ENCODE measurements at places on chromosomes 4 and X.

DNA sequence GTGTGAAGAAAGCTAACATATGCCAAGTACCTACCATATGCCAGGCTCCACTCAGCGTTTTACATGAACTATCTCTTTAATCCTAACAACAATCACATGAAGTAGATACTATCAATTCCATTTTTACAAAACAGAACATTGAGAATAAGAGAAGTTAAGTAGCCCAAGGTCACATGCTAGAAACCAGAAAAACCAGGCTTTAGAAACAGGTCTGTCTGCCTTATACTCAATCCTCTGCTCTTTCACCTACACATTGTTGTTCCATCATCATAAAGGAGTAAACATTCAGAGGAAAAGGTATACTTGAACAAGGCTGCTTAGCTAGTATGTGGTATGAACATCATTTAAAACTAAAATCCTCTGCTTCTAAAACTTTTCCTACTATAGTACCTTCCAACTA is 42.1 kb downstream of the WDFY3 start:
- no peak for DNase-seq

DNA sequence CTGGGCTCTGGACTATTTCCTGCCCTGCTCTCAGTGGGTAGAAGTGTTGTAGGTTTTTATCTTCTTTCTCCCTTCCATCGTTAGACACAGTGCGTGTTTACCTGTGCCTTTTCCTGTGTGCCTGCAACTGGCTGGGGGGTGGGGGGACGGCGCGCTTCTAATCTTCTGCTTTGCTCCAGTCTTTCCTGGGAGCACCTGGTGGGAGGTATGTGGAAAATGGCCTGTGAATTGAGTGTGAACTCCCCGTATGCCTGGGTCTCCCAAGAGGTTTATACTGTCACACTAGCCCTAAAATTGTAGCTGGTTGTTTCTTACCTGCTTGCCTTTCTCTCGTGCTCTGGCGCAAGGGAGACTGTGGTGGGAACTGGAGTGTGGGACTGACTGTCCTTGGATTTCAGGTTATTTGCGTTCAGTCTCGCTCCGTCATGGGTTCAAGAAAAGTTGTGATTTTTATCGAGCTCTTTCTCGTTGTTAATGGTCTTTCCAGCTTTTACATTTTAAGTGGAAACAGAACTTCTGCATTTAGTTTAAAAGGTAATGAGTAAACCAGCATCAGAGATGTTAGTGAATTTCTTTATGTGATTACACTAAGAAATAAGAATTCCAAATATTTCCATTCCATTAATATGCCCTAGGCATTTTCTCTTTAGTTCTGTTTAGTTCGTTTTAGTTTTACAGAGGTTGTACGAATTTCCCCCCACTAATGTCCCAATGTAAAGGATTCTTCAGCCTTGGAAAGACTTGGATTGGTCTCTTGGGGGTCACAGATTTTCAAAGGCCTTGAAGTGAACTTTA is 15.3 kb downstream of the MRPL1 start:
- DNase-seq, result no peak

- DNase-seq, result no peak
Measured at GRCh38 chr4:31573554-31573953, 853.4 kb downstream of the PCDH7 start.

GRCh38 chr4:125352521-125352920 is 37.8 kb downstream of the FAT4 start:
- no peak for DNase-seq

- no peak for DNase-seq
Measured at GRCh38 chr4:88919056-88919455, 137.9 kb downstream of the FAM13A start.

DNA sequence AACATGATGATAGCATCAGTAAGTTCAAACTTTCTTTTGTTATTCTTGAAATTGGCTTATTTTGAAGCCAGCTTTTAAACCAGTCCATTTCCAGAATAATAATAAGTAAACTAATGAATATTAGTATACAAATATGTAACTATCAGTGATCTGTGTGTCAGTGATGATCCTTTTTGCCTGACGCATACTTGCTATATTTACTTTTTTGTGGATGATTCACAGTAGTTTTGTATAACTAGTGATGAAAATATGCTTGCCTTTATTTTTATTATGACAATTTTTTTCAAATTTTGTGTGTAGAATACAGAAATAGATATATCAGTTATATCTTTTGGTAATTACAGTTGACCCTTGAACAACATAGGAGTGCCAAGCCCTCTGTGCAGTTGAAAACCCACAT is 49.5 kb downstream of the USP53 start:
- DNase-seq, result no peak

GRCh38 chr4:156362581-156362980 is 408.9 kb upstream of the CTSO start:
- DNase-seq, result no peak

DNA sequence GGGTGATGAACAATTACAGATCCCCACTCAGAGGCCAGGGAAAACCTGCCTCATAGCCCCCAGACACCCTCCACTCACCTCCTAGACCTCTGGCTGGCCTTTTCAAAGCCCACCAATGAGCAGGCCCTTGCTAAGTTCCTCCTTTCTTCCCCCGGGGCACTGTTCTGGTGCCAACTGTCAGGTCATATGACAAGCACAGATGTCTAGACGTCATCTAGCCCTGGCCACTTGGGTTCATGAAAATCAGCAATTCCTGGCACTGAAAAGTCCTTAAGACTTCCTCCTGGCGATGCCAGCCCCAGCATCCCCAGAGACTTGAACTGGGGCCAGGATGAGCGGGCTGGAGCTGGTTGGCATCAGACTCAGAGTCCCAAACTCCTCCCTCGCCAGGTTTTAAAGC is 115.6 kb upstream of the NALF2 start:
- DNase-seq, result no peak

DNA sequence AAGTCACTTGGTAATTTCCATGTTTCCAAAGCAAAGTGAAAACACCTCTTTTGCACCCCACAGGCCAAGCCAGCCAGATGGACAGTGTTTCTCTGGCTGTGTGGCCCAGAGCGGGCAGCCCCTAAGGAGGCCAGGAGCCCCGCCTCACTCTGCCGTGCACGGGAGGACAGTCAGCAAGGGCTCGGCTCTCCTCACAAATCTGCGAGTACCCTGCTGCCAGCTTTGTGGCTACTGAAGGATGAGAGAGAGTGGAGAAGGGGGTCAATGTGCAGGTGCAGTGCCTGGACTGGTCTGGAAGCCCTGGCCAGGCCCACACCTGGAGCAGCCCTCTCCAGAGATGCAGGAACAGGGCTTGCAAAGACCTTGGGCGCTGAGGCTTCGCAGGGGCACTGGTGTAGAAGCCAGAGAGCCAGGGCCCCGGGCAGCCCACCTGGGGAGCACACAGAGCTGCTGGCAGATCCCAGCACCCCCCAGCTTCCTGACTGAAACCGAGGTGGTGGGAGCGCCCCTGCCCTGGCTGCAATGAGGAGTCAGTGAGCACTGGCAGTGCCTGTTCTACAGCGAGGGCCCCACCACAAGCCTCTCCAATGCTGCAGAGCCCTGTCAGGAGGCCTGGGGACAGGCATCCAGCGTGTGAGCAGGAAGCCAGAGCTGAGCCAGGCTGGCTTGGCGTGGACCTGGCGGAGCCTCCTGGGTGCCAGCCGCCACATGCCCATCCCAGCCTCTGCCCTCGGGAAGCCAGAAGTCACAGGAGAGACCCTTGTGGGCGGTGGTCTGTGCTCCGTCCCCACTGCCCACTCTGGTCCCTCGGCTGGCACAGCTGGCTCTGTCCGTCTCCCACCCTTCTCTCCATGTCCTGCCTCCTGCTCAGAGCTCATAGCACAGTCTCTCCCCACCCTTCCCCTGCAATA is 3.9 kb downstream of the SPON2 start:
- no peak for DNase-seq

- no peak for DNase-seq
Measured at GRCh38 chr4:56658528-56658927, 22.6 kb downstream of the HOPX start.

GRCh38 chrX:39921838-39922237 is 175.9 kb downstream of the BCOR start:
- DNase-seq, result no peak

DNA sequence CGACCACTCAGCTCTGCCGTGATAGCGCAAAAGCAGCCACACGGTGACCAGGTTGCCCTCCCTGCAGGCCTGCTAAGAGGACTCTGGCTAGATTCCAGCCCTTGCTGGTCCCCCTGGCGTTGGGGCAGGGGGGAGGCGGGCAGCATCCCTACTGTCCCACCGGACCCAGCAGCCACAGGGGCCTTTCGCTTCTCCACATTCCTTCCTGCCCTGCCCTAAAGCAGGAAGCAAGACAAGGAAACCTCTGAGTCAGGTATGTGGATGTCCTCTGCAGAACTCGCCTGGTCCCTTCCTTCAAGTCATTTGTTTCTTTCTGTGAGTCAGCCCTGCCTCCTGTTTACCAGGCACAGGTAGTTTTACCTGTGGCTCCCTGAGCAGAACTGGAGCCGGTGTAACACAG is 60.2 kb upstream of the CLDN34 start:
- no peak for DNase-seq

Data from HuH-7 (cell line).